ENCODE measurements at places on chromosomes 6 and 20.

DNA sequence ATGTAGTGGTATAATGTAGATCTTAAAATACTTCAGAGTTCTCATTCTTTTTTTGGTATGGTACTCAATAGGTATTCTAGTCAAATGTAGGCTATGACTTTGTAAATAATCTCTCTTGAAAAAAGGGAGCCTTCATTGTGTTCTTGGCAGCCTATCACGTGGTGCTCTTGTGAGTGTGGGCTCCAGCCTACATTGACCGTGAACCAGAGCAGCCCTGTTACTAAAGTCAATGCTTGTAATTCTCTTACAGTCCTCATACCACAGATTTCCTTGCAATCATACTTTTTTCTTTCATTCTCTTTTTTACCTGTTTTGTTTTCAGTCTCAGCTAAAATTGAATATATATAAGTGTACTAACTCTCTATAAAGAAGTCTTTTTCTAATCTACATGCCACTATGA is 31.1 kb downstream of the ARID1B start:
- no peak for DNase-seq

- DNase-seq = no peak
These were observed 7.8 kb downstream of the E2F3 start for GRCh38 chr6:20409427-20409971.

GRCh38 chr6:125951323-125951722 is 5.2 kb upstream of the HINT3 start:
- DNase-seq = no peak

GRCh38 chr6:135555550-135555949 is 58.0 kb upstream of the AHI1 start:
- DNase-seq = no peak

DNA sequence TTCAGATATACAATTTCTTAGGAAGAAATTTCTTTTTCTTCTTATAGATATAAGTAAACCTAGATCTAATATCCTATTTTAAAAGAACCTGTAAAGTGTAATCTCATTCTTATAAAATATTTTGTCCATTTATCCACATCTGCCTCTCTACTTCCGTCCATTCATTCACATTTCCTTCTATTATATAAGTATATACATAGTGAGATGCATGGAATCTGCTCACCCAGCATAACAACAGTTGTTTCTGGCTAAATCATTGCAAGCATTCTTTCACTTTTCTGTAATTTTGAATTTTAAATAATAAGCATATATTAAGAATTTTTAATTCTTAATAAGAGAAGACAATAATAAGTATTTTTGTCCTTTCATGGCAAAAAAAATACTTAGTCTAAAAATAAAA is 45.4 kb downstream of the CEP162 start:
- no peak for DNase-seq

GRCh38 chr6:135087803-135088202 is 33.2 kb upstream of the HBS1L start:
- no peak for DNase-seq

DNA sequence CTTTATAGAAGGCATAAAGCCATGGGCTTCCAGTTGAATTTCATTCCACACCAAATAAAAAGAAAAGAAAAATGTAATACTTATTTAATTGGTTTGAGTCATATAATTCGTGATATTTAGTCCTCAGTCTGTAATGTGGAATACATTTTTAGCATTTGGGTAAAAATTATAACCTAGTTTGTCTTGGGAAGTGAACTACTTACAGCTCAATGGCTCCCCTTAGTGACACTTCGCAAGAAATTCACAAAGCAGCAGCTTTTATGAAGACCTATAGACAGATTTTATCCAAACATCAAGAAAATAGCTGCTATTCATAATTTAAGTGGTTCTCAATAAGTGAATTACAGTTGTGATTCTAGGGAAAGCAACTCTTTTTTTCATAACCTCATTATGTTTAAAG is 72.1 kb downstream of the RSPO3 start:
- DNase-seq = no peak

- no peak for DNase-seq
These were observed 6.9 kb downstream of the TAB2 start for GRCh38 chr6:149324428-149324827.

DNA sequence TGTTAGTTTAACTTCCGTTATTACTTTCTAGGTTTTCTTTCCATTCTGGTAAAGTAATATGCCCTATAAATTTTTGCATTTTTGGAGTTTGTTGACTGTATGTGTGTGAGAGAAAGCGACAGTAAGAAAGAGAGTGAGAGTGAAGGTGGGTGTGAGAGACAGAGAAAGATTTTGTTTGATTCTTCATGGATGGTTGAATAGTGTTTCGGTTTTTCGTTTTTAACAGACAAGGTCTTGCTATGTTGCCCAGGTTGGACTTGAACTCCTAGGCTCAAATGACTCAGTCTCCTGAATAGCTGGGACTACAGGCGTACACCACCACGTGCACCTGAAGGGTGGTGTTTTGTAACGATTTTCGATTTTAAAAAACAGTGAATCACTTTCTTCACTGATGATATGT is 329.1 kb upstream of the RUNX2 start:
- DNase-seq = no peak

DNA sequence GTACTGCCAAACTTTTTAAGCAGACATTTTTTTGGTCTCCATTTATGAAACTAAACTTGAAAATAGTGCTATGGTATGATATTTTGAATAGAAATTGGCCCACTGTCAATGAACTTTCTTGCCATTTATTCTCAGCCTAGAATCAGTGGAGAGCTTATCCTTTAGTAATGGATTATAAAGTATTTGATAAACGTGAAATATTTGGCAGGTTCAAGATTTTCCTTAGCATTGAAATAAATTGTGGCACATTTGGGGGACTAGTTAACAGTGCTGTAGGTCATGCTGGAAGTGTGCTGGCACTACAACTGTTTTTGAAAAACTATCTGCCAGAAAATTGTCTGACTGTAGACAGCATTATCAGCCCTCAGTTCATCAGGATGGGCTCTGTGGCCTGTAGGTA is 2.1 kb downstream of the PRSS35 start:
- DNase-seq = no peak

- no peak for DNase-seq
These were observed 24.4 kb upstream of the BNIP5 start for GRCh38 chr6:36361071-36361470.

DNA sequence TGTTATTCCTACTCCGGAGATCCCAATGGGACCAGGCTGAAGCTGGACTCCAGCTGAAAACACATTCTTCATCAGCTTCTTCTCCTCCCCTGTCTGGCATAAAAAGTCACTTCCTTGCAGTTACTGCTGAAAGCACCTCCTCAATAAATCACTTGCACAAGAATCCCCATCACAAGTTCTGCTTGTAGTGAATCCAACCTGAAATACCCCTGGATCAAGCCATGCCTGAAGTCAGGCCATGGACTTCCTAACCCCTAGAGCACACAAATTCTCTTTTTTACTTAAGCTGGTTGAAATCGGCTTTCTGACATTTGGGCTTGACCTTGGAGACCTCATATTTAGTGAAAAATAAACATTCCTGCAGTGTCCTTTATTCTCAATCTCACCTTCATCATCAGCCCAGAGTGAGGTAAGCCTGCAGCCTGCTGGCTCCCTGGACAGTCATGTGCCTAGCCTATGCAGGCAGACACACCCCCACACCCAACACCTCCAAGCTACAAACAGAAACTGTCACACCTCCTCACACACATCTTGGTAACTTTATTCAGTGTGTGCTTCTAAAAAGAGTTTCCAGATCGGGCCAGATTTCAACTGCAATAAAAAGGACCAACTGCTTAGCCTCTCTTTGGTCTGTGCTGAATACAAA is 51.5 kb upstream of the PTPRT start:
- no peak for DNase-seq

DNA sequence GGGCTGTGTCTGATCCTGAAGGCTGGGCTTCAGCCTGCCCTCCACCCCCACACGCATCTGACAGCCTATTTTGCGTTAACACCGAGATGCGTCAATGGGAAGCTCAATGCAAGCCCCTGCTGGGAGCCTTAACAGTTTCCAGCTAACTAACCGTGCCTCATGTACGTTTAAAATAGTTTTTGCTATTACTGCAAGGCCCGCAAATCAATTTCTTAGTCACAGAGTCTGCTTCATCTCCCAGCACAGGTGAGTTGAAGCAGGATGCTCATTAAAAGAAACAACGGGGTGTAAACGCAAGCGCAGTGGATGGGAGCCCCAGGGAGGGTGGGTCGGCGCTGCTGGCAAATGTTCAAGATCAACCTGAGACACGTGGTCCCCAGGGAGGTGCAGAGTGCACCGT is 142.8 kb upstream of the PHACTR3 start:
- no peak for DNase-seq

GRCh38 chr20:49865559-49865958 is 49.8 kb downstream of the SPATA2 start:
- DNase-seq = no peak

GRCh38 chr6:26122402-26122792 is 35.2 kb downstream of the HFE start:
- DNase-seq = no peak

DNA sequence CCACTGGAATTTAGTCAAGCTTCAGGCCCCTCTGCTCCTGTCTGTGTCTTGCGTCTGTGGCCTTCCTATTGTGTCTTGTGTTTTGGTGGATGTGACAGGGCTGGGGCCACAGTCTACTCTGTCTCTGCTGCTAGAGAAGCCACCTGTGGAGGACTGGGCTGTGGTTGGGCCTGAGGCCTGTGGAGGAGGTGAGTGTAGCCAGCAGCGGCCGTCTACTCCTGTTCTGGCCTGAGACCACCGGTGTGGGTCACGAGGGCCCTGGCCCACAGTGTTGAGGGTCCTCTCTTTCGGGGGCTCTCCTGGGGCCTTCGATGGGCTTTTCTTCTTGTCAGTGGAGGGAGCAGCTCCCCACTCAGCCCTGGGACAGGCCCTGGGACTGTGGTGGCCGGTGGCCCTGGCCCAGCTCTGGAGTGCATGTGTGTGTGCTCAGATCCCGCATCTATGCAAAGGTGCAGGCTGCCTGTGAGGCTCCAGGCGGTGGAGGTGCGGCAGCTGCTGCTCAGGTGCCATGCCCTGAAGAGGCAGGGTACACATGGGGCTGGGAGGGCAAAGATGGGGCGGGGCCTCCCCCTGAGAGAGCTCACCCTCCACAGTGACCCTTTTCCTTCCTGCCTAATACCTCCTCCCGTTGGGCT is 20.8 kb downstream of the SDCBP2 start:
- DNase-seq = no peak

DNA sequence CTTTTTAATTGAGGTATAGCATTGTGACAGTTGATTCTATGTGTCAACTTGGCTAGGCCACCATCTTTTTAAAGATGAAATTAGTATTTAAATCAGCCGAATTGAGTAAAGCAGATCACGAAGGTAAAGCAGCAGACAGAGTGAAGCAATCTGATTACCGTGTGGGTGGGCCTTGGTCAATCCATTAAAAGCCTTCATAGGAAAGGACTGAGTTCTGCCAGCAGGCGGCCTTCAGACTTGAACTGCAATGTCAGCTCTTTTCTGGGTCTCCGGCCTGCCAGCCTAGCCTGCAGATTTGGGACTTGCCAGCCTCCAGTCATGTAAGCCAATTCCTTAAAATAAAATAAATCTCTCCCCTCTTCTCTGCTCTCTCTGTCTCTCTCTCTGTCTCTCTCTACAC is 22.4 kb upstream of the TGM2 start:
- no peak for DNase-seq

- DNase-seq = no peak
These were observed 97.8 kb upstream of the MRPS10 start for GRCh38 chr6:42315259-42315990.

DNA sequence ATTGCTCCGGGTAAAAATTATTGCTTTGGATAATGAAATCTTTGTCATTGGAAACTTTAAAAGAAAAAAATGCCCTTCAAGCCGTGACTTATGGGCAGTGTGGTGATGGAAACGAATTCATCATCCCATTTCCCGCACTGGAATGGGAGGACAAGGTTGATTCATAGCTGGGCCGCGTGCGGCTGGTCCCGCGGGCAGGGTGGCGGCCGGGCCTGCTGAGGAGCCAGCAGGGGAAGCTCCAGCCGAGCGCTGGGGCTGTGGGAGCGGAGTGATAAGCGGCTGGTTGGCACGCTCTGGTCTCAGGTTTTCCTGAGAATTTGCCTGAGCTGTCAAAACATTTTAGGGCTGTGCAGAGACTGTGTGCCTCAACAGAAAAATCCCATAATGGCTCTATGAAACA is 351.7 kb downstream of the CDC5L start:
- no peak for DNase-seq

DNA sequence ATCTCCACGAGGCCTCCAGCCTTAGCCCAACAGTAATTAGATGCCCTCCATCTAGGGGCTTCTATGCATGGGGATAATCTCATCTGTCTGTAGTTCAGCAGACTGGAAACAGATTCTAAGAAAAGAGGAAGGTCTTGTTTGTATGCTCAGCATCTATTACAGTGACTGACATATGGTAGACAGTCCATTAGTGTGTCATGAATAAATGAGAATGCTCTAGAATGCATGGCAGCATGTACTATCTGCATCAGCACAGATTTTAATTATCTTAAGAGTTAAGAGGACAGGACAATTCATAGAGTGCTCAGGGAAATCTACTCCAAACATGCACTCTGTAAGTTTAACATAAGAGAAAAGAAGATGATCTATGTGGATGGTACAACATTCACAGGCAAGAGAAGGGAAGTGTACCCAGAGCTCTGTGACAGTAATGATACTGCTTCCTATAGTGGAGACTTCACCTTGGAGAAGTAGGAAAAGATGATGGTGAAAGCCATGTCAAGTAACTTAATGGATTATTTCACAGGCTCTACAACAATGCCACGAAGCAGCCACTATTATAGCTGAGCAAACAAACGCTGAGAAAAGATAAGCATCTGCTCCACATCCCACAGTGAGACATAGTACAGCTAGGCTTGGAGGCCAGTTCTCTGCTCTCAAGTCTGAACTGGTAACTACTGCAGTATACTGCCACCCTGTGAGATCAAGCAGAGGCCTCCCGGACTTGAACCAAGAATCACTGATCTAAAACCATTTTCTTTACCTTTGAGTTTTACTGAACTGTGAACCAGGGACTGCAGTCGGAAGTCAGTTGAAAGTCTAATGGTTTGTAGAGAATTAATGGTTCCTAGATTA is 309.2 kb upstream of the SPTLC3 start:
- DNase-seq = no peak

- DNase-seq = no peak
These were observed 23.9 kb downstream of the RAB44 start for GRCh38 chr6:36721369-36722140.

DNA sequence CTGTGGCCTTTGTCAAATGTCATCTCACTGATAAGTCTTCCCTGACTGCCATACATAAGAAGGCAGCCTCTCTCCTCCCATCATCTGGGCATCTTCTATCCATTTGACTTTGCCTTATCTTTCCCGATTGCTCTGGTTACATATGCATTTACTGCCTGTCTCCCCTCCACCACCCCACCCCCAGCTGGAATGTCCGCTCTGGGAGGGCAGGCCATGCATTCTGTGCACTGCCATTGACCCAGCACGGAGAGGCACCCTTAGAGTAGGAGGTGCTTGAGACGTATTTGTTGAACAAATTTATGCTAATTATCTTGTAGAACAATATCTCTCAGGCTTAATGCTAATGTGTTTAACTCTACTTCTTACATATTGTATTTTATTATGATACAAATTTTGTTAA is 183.9 kb upstream of the HDAC2 start:
- DNase-seq = no peak
